Ovary (tissue), 10 donors: ENCODE measurements at places on chromosomes 6 and 20. TPM values are rescaled to one million over a fixed set of nuclear protein-coding genes. Genes with fewer than 3 reads are reported as not detected.

Gene FOXA2
- polyA plus RNA-seq, result not detected

Gene BPIFA1
- not detected for polyA plus RNA-seq

Gene RSPO4
- polyA plus RNA-seq, result not detected

Gene NKX2-2
- not detected for polyA plus RNA-seq

GRCh38 chr6:128415387-128415786 is 105.0 kb downstream of the PTPRK start:
- H3K27ac ChIP-seq, result no peak overlapping the region
- peaks cover 3% of the 10 kb centered on the region for H3K4me1 ChIP-seq
- no peaks in the 10 kb centered on the region for H3K36me3 ChIP-seq

DNA sequence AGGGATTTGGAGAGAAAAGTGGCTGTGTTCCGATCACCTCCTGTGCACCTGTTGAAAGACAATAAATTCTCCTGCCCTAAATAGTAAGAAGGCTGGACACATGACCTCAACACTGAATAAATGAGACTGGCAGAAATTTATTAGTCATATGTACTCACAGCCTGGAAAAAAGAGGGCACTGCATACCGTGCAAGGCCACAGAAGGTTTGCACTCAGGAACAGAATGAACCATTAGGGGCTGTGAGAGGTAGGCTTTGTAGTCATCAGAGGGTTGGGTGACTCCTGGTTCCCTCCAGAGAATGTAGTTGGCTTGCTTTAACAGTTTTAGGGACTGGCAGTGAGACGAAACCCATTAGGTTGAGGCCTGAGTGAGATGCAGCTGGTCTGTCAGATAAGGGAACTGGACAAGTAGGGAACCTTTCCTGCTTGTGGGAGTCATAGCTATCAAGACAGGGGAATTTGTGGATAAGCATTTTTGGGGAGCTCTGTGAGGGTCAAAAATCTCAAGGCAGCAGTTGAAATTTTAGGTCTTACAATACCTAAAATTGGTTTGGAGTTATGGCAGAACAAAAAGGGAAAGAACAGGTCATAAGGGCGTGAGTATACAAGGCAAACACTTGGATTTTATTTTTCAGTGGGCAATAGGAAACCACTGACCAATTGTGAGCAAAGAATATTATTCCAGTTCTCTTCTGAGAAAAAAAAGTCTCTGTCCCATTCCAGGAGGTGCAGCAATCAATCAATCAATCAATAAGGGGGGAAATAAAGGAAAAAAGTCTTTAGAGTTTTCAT is 67.9 kb upstream of the BTN3A2 start:
- no peak overlapping the region for H3K27ac ChIP-seq
- no peaks in the 10 kb centered on the region for H3K4me1 ChIP-seq
- DNase-seq, result no peak
- no peak overlapping the region for H3K4me3 ChIP-seq

GRCh38 chr6:15962449-15962764 is 166.5 kb upstream of the MYLIP start:
- DNase-seq, result no peak
- H3K4me3 ChIP-seq, result no peak overlapping the region
- H3K4me1 ChIP-seq, result no peaks in the 10 kb centered on the region
- no peak overlapping the region for H3K27ac ChIP-seq
- no peaks in the 10 kb centered on the region for H3K36me3 ChIP-seq
- no peaks in the 10 kb centered on the region for H3K27me3 ChIP-seq

DNA sequence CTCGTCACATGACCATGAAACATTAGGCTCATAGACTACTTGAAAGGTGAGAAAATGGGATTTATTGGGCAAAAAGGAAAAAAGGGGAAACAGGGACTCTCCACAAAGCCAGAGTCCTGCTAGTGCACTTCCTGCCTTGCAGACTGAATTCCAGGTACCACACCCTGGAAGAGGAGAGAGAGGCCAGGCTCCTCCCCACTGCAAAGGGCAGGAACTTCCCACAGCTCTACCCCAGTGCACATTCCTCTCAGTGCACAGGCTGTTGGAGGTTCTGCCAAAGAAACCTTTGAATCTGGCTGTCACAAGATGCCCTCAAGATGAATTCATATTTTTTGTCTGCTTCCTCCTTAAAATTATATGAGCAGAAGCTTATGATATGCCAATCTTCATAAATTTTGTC is 920.4 kb upstream of the GJE1 start:
- no peaks in the 10 kb centered on the region for H3K36me3 ChIP-seq
- H3K27ac ChIP-seq, result no peak overlapping the region
- no peaks in the 10 kb centered on the region for H3K4me1 ChIP-seq

- H3K27me3 ChIP-seq, result no peaks in the 10 kb centered on the region
- no peak overlapping the region for H3K27ac ChIP-seq
- no peaks in the 10 kb centered on the region for H3K4me1 ChIP-seq
- H3K36me3 ChIP-seq, result no peaks in the 10 kb centered on the region
Measured at GRCh38 chr6:47135772-47136171, 93.6 kb upstream of the ADGRF1 start.

DNA sequence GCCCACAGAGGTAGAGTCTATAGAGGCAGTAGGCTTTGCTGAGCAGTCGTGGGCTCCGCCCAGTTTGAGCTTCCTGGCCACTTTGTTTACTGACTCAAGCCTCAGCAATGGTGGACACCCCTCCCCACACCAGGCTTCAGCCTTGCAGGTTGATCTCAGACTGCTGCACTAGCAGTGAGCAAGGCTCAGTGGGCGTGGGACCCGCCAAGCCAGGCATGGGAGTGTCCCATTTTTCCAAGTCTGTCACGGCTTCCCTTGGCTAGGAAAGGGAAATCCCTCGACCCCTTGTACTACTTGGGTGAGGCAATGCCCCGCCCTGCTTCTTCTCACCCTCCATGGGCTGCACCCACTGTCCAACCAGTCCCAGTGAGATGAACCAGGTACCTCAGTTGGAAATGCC is 135.3 kb upstream of the NT5E start:
- no peaks in the 10 kb centered on the region for H3K27me3 ChIP-seq
- H3K36me3 ChIP-seq, result no peaks in the 10 kb centered on the region
- no peak overlapping the region for H3K4me3 ChIP-seq
- no peak overlapping the region for H3K27ac ChIP-seq
- DNase-seq, result no peak

DNA sequence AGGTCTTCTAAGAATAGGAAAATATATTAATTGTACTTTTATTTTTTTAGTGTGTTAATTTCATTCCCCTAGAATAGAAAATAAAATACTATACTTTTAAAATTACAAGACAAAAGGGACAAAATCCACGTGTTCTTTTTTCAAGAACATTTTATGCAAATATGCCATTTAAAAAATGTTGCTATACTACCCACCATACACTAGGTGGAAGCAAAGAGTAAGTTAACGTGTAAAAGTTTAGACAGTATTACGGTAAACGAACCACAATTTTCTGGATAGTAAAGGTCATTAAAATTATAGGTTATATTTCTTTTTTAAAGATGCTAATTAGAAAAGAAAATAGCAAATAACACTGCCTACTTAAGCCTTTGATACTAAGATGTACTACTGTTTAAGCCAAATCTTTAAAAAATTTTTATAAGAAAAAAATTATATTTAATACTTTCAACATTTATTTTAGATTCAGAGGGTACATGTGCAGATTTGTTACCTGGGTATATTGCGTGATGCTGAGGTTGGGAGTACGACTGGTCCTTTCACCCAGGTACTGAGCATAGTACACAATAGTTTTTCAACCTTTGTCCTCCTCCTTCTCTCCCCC is 287.6 kb downstream of the PHF3 start:
- H3K27me3 ChIP-seq, result no peaks in the 10 kb centered on the region
- H3K4me1 ChIP-seq, result no peaks in the 10 kb centered on the region
- no peak for DNase-seq

- H3K4me3 ChIP-seq, result no peak overlapping the region
- no peaks in the 10 kb centered on the region for H3K27me3 ChIP-seq
- H3K27ac ChIP-seq, result no peak overlapping the region
- no peaks in the 10 kb centered on the region for H3K4me1 ChIP-seq
- DNase-seq, result no peak
- no peaks in the 10 kb centered on the region for H3K36me3 ChIP-seq
Measured at GRCh38 chr20:51725584-51726176, 42.5 kb downstream of the ATP9A start.
